Caki2 (cell line): ENCODE measurements at places on chromosomes 7 and 10. TPM values are rescaled to one million over a fixed set of nuclear protein-coding genes. Genes with fewer than 3 reads are reported as not detected.

Gene FAM180A
- 0.84 TPM in 1 of 2 replicates, not detected in the other for total RNA-seq

Gene MEOX2
- total RNA-seq, result not detected in 2 replicates

Gene SHTN1
- 5.8 and 44.9 TPM in 2 replicates for total RNA-seq

Gene SAMD9L
- 0.17 and 1.0 TPM in 2 replicates for total RNA-seq

Gene CPXM2
- not detected in 2 replicates for total RNA-seq

Gene SYT15
- total RNA-seq, result not detected in 2 replicates

Gene ANXA8
- total RNA-seq, result 0.68 and 0.72 TPM in 2 replicates

Gene CYREN
- total RNA-seq, result 78.9 and 131 TPM in 2 replicates
